ENCODE measurements at places on chromosomes 6 and 20. TPM values are rescaled to one million over a fixed set of nuclear protein-coding genes. Genes with fewer than 3 reads are reported as not detected.

CDKN1A gene
- total RNA-seq: 28.3 TPM

TREML1 gene
- not detected for total RNA-seq

DNA sequence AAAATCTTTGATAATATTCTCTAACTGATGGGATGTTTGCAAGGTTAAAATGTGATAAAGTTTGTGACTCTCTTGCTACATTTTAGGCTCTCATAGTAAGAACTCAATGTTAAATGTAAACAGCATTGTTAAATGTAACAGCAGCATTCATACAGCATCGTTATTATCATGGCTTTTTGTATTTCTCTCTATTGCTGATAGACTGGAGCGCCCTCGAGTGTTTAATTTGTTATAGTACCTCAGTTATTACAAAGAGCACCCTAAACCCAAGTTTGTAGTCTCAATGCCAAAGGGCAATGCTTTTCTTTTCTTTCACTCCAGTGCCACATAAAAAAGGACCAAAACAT, 14.9 kb upstream of the TTPAL start:
- no peak for DNase-seq

- DNase-seq: peak; percentile 27
Observed at GRCh38 chr6:2790588-2791449, 25.6 kb downstream of the WRNIP1 start.

SMOC2 gene
- 0.10 TPM for total RNA-seq

- no peak for DNase-seq
Observed at GRCh38 chr6:52418606-52419005, 1.5 kb upstream of the EFHC1 start.

SIGLEC1 gene
- total RNA-seq: 0.05 TPM

EYA2 gene
- total RNA-seq: not detected

VNN1 gene
- total RNA-seq: not detected

GRCh38 chr6:80457439-80457933, 351.0 kb downstream of the BCKDHB start:
- DNase-seq: no peak

DNA sequence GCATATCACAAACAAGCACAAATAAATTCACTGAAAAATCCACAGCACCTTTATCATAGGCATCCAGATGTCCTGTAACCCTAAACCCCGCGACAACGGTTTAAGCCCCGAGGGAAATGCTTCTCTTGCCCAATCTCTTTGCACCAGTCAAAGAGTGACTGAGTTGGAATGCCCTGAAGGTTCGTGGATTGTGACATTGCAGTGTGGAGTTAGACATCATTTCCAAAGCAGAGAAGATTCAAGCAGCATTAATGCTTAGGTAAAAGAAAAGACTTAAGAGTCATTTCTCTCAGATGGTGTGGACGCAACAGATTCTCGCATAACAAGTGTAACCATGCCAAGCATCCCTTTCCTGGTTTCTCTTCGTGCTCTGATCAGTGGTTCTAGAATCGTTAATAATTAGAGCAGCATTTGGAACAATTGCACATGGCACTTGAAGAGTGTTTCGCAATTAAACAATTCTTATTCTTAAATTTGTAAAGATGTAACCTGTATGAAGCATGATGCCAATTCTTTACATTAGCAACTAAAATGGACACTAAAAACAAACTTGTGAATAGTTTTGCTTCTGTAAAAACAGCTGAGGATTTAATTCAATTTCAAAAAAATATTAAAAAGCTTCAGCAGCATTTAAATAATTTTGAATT, 121.6 kb downstream of the HIVEP2 start:
- no peak for DNase-seq

KCNK16 gene
- not detected for total RNA-seq

DNA sequence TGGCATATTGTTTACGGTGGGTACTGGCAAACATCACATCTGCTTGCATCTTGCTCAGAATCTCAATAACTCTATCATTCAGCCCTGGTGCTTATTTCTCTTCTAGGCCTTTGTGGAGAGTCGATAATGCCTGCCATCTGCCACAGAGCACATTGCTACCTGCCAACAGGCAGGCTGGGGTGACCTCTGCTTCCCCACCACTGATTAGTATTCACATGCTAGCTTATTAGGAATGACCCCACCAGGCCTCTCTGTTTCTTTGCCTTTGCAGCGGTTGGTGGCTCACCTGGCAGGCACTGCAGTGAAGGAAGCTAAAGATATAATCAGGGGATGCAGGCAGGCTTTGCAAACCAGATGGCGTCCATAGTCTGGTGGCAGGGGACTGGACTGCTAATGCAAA, 154.5 kb downstream of the MMS22L start:
- DNase-seq: no peak

CTCFL gene
- 0.15 TPM for total RNA-seq

DNA sequence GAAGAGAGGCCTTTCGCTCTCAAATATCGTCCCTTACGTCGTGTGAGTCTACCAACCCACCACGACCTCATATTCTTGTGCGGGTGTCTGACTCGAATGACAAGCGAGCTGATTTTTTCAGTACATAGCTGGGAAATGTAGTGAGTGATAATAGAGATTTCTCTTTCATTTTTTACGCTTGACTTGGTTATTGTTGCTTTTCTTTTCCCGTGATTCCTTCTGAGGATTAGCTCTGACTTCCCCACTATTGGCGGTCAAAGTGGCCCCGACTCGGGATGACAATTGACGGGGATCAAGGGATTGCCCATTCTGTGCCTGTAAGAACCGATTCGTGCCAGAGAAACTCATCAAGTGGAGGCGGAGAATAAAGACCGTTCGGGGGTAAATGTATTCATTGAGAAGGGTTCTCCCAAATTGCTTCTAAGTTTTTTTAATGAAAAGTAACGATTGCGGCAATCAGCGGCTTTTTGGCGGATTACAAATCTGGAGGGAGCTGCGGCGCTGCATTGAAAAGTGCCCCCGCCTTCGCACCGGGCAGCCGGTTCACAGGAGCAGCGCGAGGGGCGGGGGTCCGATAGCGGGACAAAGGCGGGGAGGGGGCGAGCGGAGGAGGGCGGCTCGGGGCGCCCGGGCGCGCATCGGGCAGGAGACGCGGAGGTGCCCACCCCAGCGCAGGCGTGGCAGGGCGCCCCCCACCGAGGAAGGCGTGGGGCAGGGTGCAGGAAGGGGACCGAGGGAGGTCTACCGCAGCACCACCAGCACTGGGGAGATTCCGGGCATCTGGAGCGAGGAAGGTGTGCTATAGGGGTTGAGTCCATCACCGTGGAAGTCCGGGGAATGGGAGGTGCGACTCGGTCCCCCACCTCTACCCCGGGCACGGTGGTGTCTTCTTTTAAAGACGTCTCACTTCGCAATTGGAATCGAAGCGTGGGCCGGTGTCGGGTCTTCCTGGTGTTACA, 44.5 kb upstream of the OSTM1 start:
- DNase-seq: no peak

KIF6 gene
- total RNA-seq: 0.40 TPM

BTN2A1 gene
- 12.1 TPM for total RNA-seq

MRPS18B gene
- total RNA-seq: 103 TPM

GPRC6A gene
- not detected for total RNA-seq

TRIM15 gene
- not detected for total RNA-seq

GRCh38 chr20:61855286-61855685, 210.4 kb downstream of the TAF4 start:
- no peak for DNase-seq

DNA sequence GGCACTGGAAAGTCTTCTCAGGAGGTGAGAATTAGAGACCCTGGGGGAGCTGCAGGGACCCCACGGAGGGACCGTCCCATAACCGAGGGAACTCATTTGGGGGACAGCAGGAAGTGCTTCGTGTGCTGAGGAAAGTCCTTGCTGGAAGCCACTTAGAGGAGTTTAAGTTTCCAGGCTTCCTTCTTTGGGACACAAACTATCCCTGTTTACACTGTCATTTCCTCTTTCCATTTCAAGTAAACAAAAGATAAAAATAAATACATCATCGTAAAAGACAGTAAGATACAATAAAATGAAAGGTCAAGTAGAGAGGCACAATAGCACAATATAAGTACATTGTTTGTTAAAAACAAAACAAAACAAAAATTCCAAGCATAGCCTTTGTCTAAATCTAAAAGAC, 101.2 kb downstream of the TTLL2 start:
- no peak for DNase-seq

SEC63 gene
- total RNA-seq: 81.0 TPM

MYBL2 gene
- 23.0 TPM for total RNA-seq

DNA sequence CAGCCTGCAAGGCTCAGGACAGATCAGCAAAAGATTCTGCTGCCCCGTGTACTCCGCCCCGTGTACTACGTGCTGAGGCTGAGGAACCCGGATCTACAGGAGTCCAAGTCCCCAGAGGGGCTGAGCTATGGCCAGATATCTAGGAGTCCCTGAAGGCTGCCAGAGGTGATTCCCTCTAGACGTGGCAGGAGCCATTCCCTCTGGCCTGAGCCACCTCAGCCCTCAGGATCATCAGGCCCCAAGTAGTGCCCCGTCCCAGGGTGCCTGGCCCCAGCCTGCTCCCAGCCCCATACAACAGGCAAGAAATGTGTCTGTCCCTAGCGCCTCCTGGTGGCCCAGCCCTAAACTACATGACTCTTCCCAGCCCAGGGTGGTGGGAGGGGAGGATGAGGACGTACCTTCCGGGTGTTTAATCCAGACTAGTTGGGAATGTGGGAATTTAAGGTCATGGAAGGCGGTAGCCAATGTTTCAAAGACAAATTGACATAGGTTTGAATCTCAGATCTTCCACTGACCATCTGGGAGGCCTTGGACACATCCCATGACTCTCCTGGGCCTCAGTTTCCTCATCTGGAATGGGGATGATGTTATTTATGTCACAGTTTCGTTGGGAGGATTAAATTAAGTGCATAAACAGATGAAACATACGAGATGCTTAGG, 49.4 kb upstream of the PTPN1 start:
- peak; percentile 78 for DNase-seq

MUCL3 gene
- not detected for total RNA-seq

IL17A gene
- total RNA-seq: 1.9 TPM

GRCh38 chr6:107652526-107653182, 162.7 kb downstream of the SOBP start:
- no peak for DNase-seq

HLA-DOB gene
- total RNA-seq: 2.0 TPM

DNA sequence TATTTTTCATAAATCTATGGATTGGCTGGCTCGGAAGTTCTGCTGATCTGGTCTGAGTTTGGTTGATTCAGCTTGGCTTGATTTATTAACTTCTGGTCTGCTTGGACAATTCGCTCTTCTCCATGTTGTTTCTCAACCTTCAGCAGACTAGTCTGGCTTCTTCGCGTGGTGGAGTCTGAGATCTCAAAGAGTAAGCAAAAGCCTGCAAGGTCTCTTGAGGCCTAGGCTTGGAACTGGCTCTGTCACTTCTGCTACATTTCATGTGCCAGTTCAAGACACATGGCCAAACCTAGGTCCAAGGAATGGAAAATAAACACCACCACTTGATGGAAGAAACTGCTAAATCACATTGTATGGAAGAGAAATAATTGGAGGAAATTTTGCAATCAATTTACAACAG, 115.1 kb upstream of the JAG1 start:
- no peak for DNase-seq

BACH2 gene
- total RNA-seq: 111 TPM

- DNase-seq: no peak
Observed at GRCh38 chr20:57078116-57078515, 188.3 kb downstream of the BMP7 start.

DNA sequence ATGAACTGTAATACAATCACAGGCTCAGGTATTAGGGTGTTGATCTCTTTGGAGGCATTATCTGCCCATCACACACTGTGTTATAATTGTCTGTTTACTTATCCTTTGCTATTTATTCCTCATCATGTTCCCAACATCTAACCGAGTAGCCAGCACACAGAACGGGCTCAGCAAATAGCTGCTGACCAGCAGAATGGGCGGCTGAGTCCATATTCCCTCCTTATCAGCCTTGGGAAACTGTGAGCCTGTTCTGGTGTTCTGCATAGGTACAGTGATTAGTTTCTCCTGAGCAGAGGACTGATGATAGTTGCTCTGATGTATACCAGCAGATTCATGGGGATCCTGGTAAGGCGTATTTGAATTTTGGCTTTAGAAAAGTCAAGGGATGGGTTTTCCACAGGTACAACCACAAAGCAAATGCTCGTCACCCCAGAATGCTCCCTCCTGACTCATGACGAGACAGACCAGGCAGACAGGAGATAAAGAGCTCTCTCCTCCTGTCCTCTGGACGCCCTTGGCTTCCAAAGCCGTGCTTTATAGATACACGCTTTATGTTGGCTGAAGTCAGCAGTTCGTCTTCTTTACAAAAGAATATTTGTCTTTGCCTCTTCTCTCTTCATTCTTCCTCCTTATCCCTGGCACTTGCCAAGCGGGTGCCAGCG, 166.7 kb downstream of the TTLL2 start:
- DNase-seq: no peak

FAM209A gene
- 1.4 TPM for total RNA-seq

TTBK1 gene
- total RNA-seq: 0.20 TPM

MYMX gene
- total RNA-seq: not detected

GRCh38 chr6:14919038-14919670, 326.7 kb upstream of the JARID2 start:
- DNase-seq: no peak

DNA sequence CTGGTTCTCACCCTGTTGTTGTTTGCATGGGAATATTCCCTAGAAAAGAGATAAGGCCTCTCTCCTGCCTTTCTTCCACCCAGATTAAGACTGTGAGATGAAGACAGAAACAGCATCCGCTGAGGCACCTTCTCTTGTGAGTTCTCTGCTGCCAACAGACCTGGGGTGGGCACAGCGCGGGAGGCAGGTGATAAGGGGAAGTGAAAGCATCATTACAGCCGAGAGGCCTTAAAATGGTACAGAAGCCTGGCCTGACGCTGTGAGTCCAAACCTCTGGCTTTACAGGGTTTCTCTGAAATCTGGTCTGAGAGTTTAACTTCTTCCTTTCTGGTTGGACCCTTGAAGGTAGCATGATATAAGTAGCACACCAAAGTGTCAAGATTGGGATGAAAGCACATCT, 21.0 kb upstream of the IYD start:
- DNase-seq: no peak

DNA sequence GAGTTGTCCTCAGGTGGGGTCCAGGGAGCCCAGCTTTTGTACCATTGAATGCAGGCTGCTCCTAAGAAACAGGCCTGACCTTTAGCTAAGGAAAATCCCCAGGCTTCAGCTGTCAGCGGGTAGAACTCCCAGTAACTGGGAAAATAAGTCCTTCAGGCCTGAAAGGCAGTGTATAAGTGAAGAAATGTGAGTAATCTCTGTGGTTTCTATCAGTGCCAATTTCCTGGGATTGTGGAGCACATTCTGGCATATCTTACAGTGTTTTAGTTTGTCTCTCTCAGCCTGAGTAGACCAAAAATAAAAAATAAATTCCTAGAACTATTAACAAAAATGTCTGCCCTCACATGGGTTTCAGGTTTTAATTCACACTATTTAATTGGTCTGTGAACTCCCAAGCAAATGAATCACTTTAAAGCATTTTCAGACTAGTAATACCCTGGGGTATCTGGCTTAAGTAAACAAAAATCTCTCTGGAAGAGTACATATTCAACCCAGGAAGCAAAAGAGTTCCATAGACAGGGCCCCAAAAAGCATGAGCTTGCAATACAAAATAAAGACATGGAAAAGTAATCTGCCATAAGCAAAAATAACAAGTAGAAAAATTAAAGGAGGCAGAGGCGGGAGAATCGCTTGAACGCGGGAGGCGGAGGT, 566.2 kb upstream of the NOX3 start:
- DNase-seq: no peak

ANKRD66 gene
- not detected for total RNA-seq
